Mesenchymal stem cell (in vitro differentiated cells and primary cell): ENCODE measurements at places on chromosomes 1 and 21.

GRCh38 chr1:111777301-111777700 lies 21.6 kb downstream of the DDX20 start:
- no peak for DNase-seq

DNA sequence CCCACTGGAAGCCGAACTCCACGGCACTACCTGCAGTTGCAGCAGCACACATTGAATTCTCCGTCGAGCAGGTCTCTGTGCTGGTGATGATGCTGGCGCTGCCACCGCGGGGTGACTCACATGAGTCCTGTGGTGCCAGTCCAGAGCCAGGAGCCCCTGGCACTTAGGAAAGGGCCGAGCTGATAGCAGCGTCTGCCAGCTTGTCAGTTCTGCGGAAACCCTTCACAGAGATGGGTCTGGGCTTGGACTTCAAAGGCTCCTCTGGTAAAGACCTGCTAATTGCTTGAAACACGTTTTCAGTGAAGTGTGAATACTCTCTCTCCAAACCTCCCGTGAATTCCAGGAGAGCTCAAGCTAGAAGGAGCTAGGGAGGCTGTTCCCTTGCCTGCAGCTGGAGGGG lies 92.2 kb downstream of the GRIK3 start:
- no peak for DNase-seq

- DNase-seq, result no peak
Observed at GRCh38 chr21:45259206-45259840, 28.4 kb downstream of the POFUT2 start.

DNA sequence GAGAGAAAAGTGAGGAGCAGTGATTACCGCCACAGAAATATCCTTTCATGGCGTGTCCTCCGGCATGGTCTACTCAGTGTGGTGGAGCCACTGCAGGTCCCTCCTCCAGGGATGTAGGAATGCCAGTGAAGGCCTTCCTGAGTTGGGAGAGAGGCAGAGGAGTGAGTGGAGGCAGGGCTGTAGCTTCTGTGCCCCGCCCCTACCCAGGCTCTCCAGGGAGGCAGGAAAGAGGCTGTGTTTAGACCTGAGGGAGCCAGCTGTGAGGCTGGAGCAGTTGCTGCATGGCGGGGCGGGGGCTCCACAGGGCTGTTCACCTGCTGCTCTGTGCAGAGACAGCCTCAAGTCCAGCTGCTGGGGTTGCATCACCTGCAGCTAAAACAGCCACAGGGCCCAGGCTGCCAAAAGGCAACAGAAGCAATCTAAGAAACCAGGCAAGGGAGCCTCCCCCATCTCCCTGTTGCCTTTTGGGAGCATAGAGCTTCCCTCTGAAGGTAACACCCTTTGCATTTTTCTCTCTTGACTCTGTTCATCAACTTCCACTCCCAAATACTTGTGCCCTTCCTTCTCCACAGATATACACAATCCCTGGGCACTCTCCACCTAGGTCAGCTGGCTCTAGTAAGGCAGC lies 801 bp upstream of the ANXA9 start:
- no peak for DNase-seq

DNA sequence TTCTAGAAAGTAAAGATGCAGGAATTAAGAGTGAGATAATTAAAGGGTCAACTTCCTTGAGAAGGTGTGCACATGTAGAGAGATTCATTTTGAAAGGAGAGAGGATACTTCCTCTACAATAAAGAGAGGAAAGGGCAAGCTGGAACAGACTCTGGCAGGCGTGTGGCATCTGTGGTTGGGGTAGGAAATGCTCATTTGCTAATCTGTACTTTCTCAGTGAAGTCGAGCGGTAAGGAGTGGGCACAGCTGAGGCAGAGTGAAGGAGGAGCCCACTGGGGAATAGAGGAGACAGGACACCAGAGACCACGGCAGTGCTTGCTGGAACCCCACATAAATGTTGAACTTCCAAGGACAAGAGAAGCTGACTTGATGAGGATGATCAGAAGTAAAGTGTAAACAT lies 49.1 kb downstream of the PCSK9 start:
- no peak for DNase-seq

GRCh38 chr1:183689762-183690204 lies 36.7 kb upstream of the APOBEC4 start:
- DNase-seq, result no peak

DNA sequence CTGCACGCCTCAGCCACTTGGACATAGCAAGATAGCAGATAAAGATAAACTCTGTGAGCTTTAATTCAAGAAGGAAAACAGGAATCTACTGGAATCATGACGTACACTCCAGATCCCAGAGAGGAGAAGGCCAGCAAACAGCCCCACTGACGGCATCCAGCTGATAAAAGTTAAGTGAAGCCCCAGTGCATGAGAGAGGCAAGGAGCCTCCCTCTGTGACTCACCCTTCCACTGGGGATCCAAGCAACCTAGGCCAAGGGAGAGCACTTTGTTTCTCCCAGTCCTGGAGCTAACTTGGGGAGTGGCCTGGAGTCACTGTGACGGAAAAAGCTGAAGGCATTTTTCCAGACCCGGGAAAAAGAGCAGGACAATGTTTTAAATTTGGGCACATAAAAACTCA lies 270.0 kb downstream of the AKT3 start:
- DNase-seq, result peak; percentile 82

DNA sequence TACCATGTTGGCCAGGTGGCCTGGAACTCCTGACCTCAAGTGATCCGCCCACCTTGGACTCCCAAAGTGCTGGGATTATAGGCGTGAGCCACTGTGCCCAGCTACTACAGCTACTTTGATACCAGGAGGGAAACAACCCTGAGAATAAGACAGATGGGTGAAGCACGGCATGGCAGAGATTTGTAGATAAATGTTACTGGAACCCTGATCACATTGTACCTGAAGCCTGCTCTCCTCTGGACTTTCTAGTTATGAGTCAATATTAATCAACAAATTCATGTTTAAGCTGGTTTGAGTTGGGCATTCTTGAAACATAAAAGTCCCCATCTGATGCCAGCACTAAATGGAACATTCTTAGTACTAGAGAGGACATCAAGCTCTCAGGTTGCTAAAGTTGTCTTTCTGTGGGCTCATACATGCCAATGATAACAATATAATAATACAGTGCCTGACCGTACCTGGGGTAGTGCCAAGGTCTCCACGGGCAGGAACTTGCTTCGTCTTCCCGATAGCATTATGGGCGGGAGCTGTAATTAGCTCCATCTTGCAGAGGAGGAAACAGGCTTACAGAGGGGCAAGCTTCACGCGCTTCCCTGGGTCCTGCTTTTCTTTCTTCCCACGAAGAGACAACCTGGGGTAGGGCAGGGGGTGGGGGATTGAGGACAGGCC lies 30.7 kb upstream of the SLC19A1 start:
- DNase-seq, result no peak

- DNase-seq, result no peak
Observed at GRCh38 chr1:192265516-192266173, 51.1 kb upstream of the RGS21 start.

DNA sequence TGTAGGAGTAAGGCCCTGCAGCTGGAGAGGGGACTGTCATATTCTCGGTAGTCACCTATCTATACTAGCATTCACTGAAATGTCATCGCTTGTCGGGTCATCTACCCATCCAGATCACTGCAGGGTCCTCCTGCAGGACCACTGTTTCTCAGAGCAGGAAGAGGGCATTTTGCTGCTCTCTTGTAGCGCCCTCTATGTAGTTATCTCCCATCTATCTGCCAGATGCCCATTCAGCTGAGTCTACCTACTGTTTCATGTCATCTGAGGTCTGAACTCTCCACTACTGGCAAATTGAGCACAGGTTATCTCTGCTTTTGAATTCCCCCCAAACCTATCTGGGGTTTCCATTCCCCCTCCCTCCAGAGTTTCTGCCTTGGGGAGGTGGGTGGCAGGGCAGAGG lies 258.2 kb upstream of the FOXD3 start:
- no peak for DNase-seq

GRCh38 chr1:192949783-192950182 lies 109.4 kb downstream of the UCHL5 start:
- DNase-seq, result no peak

GRCh38 chr1:152398812-152399698 lies 15.0 kb downstream of the CRNN start:
- no peak for DNase-seq

DNA sequence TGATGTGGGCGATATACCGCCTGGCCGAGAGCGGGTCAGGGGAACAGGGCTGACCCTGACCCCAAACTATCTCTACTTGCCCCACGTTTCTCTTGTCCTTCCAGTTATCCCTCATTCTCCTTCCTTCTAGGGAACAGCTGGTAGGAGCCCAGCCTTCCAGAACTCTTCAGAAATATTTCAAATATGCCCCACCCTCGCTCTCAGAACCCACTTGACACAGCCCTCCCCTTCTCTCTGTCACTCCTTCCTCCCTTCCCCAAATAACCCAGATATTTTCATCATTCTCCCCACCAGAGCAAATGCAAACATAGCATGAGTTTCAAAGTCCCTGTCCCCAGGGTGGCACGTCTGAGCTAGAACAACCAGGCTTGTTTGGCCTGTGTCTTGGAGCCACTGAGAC lies 1.1 kb downstream of the CACNA1S start:
- no peak for DNase-seq

- peak; percentile 82 for DNase-seq
Observed at GRCh38 chr1:111738436-111739193, 580 bp downstream of the INKA2 start.

- no peak for DNase-seq
Observed at GRCh38 chr21:33058957-33059356, 11.0 kb upstream of the OLIG1 start.

- DNase-seq, result peak; percentile 86
Observed at GRCh38 chr1:151611288-151611790, 511 bp upstream of the SNX27 start.

- DNase-seq, result no peak
Observed at GRCh38 chr1:163201906-163202305, 810 bp downstream of the RGS5 start.

- DNase-seq, result no peak
Observed at GRCh38 chr1:10451287-10451686, 1.5 kb downstream of the CORT start.

DNA sequence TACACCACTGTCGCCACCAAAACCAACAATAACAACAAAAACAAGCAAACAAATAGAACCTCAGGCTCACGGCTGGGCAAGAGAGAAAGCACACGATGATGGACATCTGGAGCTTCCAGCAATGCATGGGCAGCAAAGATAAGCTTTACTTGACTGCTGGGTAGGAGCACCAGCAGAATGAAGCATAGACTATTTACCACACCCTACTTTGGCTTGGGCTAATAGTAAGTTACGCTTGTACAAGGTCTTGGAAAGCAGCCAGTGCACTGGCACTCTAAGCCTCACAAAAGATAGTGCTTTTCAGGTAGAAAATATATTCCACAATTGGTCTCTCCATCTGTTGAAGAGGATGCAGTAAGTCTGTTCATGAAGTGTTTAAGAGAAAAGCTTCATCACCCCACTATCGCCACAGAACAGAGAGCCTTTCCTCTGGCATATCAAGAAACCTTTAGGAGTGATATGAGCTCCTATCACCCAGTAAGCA lies 13.6 kb downstream of the ADIPOR1 start:
- DNase-seq, result no peak

DNA sequence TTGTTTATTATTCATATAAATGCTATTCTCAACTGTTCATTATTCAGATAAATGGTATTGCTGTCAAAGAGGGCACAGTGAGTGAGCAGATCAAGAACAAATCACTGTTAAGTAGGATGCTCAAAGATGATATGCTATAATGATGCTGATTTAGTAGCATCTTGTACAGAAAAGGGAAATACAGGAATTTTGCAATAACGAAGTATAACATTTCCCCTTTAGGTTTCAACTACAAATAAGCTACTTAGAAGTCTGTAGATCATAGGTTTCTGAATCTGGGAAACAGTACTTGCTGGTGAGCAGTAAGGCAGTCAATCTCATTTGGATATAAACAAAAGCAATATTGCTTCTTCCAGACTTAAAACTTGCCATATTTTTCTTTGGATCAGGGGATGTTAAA lies 27.3 kb upstream of the RCOR3 start:
- DNase-seq, result no peak

GRCh38 chr21:34270411-34270810 lies 93.4 kb upstream of the KCNE2 start:
- no peak for DNase-seq

DNA sequence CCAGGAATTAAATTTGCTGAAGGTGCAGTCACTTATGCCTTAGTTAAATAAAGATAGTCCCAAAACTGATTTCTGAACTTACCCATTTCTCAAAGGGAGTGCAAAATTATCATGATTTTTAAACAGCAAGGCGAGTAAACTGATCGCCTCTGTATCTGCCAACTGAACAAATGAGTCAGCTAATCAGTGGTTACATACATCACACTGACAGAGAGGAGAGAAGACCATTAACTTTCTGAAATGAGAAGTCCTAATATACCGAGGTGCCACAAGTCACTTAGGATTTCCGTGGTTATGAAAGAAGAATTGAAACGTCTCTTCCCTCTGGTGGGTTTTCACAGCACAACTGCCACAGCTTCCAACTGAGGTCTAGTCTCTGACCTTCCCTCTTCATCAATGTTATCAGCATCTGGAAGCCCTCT lies 400.7 kb downstream of the SMYD3 start:
- peak; percentile 51 for DNase-seq

DNA sequence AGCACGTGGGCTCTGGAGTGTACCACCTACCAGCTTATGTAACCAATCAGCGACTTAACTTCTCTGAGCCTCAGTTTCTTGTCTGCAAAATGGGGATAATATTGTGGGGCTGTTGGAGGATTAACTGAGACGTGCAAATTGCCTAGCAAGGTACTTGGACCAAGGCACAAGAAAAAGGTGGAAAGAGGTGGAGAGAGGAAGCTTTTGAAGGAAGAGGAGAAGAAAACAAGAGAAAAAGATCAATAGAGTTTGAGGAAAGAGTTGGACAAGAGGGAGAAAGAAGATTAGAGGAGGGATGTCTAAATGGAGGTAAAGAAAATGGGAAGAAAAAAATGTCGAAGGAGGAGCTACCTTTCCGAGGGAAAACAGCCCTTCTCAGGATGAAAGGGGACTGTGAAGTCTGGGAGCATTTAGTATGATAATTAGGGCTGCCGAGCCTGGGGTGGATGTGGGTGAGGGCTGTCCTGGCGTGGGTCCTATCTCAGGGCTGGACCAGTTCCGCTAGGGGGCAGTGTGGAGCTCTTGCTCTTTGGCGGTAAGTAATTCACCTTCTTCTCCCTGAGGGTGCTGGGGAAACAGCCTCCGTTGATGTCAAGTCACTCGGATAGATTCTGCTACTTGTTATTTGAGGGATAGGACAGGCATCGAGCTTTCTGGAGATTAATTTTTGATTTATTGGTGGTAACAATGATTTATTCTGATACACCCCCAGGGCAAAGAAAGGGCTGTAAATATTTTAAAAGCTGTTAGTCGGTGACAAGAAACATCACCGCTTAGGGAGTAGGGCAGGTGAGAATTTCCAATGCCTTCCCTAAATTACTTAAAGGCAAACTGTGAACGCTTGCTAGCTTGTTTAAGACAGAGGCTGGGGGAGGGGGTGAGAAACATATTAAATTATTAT lies 79.0 kb upstream of the NFASC start:
- DNase-seq, result peak; percentile 36

- peak; percentile 66 for DNase-seq
Observed at GRCh38 chr1:58768971-58769808, 14.7 kb downstream of the JUN start.

DNA sequence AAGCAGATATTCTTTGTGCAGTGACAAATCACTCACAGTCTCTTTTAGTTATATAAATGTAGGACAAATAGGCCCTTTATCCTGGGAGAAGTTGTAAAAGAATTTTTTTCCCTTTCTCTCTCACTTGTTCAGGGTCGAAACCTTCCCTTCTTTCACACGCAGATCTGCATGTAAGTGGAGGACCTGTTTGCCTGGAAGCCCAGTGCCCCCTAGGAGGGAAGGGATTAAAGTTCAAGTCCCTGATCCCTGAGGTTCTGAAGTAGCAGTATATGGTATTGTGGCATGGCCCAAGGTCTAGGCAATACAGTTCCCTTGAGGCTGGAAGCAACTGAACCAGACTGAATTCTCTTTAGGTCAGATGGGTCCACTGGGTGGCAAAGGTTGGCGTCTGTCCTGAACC lies 48.6 kb upstream of the PTGFRN start:
- no peak for DNase-seq
